A549 treated with CpdA at 1 μM for 4 hours (cell line): ENCODE measurements at places on chromosomes 7 and 10. TPM values are rescaled to one million over a fixed set of nuclear protein-coding genes. Genes with fewer than 3 reads are reported as not detected.

Gene AZGP1
- total RNA-seq = not detected in 5 replicates

Gene LOXL4
- 1.2 to 1.5 TPM (median 1.3 TPM) in 5 replicates for total RNA-seq

Gene CADPS2
- total RNA-seq = 0.04 to 0.19 TPM (median 0.07 TPM) in 5 replicates

Gene CPED1
- 0.01 TPM in 1 of 5 replicates, not detected in the others for total RNA-seq

Gene MSS51
- total RNA-seq = 0.40 to 0.58 TPM (median 0.48 TPM) in 5 replicates

Gene TUBB8
- 0.07 to 0.26 TPM in 2 of 5 replicates, not detected in the others for total RNA-seq

Gene VIPR2
- not detected in 5 replicates for total RNA-seq

Gene HHEX
- total RNA-seq = 15.5 to 17.6 TPM (median 15.9 TPM) in 5 replicates

Gene NPY4R2
- total RNA-seq = 16.3 to 28.5 TPM (median 22.6 TPM) in 5 replicates

Gene TOMM7
- total RNA-seq = 429 to 1,163 TPM (median 501 TPM) in 5 replicates
